Smooth muscle cell of the pulmonary artery (primary cell): ENCODE measurements at places on chromosomes 11 and 22. TPM values are rescaled to one million over a fixed set of nuclear protein-coding genes. Genes with fewer than 3 reads are reported as not detected.

CD44 gene
- 450 and 668 TPM in 2 replicates for total RNA-seq

DTX4 gene
- 0.79 and 3.8 TPM in 2 replicates for total RNA-seq

INTS4 gene
- 27.2 and 29.4 TPM in 2 replicates for total RNA-seq

MS4A6E gene
- total RNA-seq: not detected in 2 replicates

CCDC87 gene
- total RNA-seq: 0.56 and 0.59 TPM in 2 replicates
